Spleen (tissue), 13 donors: ENCODE measurements at places on chromosomes 5 and 9. TPM values are rescaled to one million over a fixed set of nuclear protein-coding genes. Genes with fewer than 3 reads are reported as not detected.

DNA sequence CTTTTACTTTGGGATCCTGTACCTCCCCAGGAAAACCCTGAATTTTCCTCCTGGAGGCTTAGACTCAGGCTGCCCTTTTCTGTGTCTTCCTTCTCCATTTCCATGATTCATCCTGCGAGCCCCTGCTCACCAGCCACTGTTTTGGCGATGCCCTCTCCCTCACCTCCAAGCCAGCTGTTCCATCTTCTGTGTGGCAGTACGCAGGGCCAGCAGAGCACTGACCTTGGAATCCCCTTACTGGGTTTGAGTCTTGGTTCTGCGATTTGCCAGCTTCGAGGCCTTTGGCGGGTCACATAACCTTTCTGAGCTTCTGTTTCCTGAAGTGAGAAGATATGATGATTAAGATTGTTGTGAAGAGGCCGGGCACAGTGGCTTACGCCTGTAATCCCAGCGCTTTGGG lies 7.2 kb downstream of the PPARGC1B start:
- DNase-seq = no peak

GRCh38 chr5:66621146-66621545 lies 25.0 kb downstream of the MAST4 start:
- no peak for DNase-seq

The SURF4 gene
- total RNA-seq = 109 TPM

DNA sequence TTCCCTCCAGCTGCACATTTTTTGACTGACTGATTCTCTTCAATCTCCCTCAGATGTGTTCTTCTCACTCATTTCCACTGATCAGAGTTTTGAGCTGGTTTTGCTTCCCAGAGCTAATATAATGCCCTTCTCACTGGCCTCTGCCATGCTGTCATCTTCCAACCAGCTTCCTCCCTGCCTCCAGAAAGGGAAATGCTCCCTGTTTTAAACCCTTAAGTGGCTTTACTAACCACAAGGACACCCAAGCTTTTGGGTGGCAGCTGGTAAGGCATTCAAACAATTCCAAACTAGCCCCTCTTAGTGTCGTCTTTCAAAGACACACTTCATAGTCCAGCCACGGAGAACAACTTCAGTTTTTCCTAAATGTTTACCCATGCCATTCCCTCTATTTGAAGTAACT lies 172.5 kb downstream of the CRB2 start:
- no peak for DNase-seq

GRCh38 chr5:108560581-108560980 lies 178.7 kb upstream of the FBXL17 start:
- no peak for DNase-seq

GRCh38 chr9:135165756-135166519 lies 78.5 kb downstream of the OLFM1 start:
- DNase-seq = no peak
